Esophagus mucosa (tissue), 1 donor: ENCODE measurements at places on chromosomes 5 and 9. TPM values are rescaled to one million over a fixed set of nuclear protein-coding genes. Genes with fewer than 3 reads are reported as not detected.

Gene CSF2
- not detected for total RNA-seq

Gene LVRN
- 0.08 TPM for total RNA-seq

Gene KIF20A
- total RNA-seq, result 21.2 TPM

Gene PCDHB8
- 0.40 TPM for total RNA-seq

Gene SLC12A2
- 15.4 TPM for total RNA-seq

Gene BTNL8
- not detected for total RNA-seq

Gene PTPN3
- 11.0 TPM for total RNA-seq

Gene LRRC26
- total RNA-seq, result 1.6 TPM

Gene ADAMTSL1
- total RNA-seq, result 1.5 TPM

Gene RALGDS
- 35.0 TPM for total RNA-seq

Gene C9orf50
- total RNA-seq, result not detected

Gene SLC36A3
- not detected for total RNA-seq

Gene OR2K2
- total RNA-seq, result not detected

Gene CDH18
- total RNA-seq, result not detected

Gene GAPVD1
- total RNA-seq, result 34.6 TPM

Gene ADGRD2
- 0.08 TPM for total RNA-seq

Gene NKD2
- total RNA-seq, result 1.1 TPM

Gene SPATA31A3
- total RNA-seq, result not detected

Gene TIFAB
- not detected for total RNA-seq

Gene TGFBI
- 13.4 TPM for total RNA-seq

Gene HSD17B3
- not detected for total RNA-seq

Gene ENTREP1
- 3.5 TPM for total RNA-seq

Gene SLCO4C1
- not detected for total RNA-seq

Gene SPIN1
- total RNA-seq, result 37.2 TPM

Gene DBH
- total RNA-seq, result not detected

Gene NSMF
- 13.9 TPM for total RNA-seq

Gene RNF208
- total RNA-seq, result 11.2 TPM

Gene CORO2A
- 21.2 TPM for total RNA-seq

Gene PPP3R2
- total RNA-seq, result not detected

Gene OBP2B
- total RNA-seq, result not detected

Gene SVEP1
- total RNA-seq, result 1.2 TPM

Gene ZCCHC10
- 20.1 TPM for total RNA-seq

Gene CNTFR
- total RNA-seq, result not detected

Gene SIGMAR1
- 56.3 TPM for total RNA-seq

Gene TNC
- total RNA-seq, result 56.6 TPM

Gene BASP1
- 4.9 TPM for total RNA-seq

Gene DNAH5
- total RNA-seq, result 0.52 TPM

Gene AQP7
- 1.7 TPM for total RNA-seq

Gene EDIL3
- total RNA-seq, result 4.9 TPM

Gene NR6A1
- 1.7 TPM for total RNA-seq
